ENCODE measurements at places on chromosomes 11 and 22. TPM values are rescaled to one million over a fixed set of nuclear protein-coding genes. Genes with fewer than 3 reads are reported as not detected.

MCM5 gene
- total RNA-seq = 26.4 TPM

LGR4 gene
- total RNA-seq = 109 TPM

CECR2 gene
- 3.4 TPM for total RNA-seq

PANX2 gene
- total RNA-seq = 1.0 TPM

MRGPRX4 gene
- total RNA-seq = not detected

ACTN3 gene
- total RNA-seq = 0.16 TPM

OR5D16 gene
- not detected for total RNA-seq

C11orf16 gene
- total RNA-seq = 0.91 TPM

BACE1 gene
- 24.5 TPM for total RNA-seq

OR10D3 gene
- not detected for total RNA-seq

E2F8 gene
- total RNA-seq = 0.66 TPM

NCR3LG1 gene
- 4.5 TPM for total RNA-seq

MEI1 gene
- total RNA-seq = 14.6 TPM

GRIK4 gene
- 0.25 TPM for total RNA-seq

PNPLA5 gene
- not detected for total RNA-seq

AQP11 gene
- 1.4 TPM for total RNA-seq

FAM83F gene
- 13.1 TPM for total RNA-seq

KCNJ4 gene
- 0.13 TPM for total RNA-seq

ZP1 gene
- total RNA-seq = not detected

BIRC3 gene
- 110 TPM for total RNA-seq

KRTAP5-11 gene
- total RNA-seq = not detected

ZNF280B gene
- total RNA-seq = 1.0 TPM

SLC6A5 gene
- not detected for total RNA-seq

Data from kidney (tissue), 22 donors.